Neural crest cell (in vitro differentiated cells): ENCODE measurements at places on chromosomes 3 and 15.

DNA sequence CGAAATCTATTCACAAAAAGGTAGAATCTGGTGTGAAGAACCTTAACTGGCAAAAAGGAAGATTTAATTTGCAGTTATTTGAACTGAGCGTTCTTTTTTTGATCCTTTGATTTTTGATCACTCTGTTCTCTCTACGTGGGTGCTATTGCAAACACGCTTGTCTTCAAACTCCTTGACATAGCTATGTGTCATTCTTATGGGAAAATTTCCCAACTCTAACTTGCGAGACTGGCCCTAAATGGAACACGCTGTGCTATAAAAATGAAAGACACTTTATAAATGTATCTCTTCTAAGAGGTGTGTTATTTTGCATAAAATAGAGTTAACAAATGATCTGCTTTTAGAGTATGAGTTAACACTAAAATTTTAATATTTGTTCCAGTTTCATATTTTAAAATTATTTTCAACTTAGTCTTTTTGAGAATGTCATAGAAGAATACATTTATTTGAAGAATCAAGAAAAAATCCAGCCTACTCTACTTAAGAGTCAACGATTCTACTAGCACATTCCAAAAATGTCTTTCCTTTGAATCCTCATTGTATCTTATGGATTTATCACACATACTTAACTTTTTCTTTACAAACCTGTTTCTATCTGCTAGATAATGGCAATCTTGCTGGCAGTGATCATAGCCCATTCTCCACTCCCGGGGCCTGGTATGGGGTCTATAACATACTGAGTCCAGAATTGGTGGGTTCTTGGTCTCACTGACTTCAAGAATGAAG lies 610.0 kb upstream of the TBL1XR1 start:
- DNase-seq, result no peak

GRCh38 chr3:19254189-19254588 lies 105.9 kb downstream of the KCNH8 start:
- no peak for DNase-seq

GRCh38 chr3:2937055-2937454 lies 173.1 kb downstream of the IL5RA start:
- DNase-seq, result no peak

DNA sequence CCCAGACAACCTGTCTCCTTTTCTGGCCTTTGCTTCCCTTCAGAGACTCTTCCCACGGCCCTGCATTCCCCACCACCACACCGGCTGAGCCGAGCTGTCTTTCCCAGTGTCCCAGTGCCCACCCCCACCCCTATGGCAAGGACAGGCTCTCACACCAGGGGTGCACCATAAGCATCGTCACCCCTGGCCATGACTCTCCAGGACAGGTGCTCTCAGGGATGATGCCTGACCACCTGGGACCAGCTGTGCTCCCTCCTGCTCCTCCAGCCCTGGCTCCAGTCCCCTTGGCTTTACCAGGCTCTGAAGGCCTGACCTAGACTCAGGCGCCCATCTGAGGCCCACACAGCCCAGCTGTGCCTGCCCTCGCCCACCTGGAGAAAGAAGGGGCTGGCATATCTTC lies 17.6 kb upstream of the SEMA3F start:
- DNase-seq, result no peak

GRCh38 chr3:157261000-157261399 lies 101.1 kb upstream of the CCNL1 start:
- DNase-seq, result no peak

- DNase-seq, result no peak
These were observed 54.8 kb upstream of the FSIP1 start for GRCh38 chr15:39837454-39837853.

GRCh38 chr3:12999147-13000140 lies 73.8 kb downstream of the IQSEC1 start:
- no peak for DNase-seq
